ENCODE measurements at places on chromosomes 11 and 22. TPM values are rescaled to one million over a fixed set of nuclear protein-coding genes. Genes with fewer than 3 reads are reported as not detected.

- DNase-seq: no peak
These were observed 195.8 kb upstream of the BDNF start for GRCh38 chr11:27896096-27896495.

- no peak for DNase-seq
These were observed 61.0 kb downstream of the ISX start for GRCh38 chr22:35126993-35127392.

SLC39A13 gene
- polyA plus RNA-seq: 45.0 TPM

GRCh38 chr11:2708757-2709281 lies 9.0 kb upstream of the KCNQ1OT1 start:
- DNase-seq: no peak

- no peak for DNase-seq
These were observed 66.8 kb downstream of the CYB5R2 start for GRCh38 chr11:7606496-7606895.

GRCh38 chr11:57248780-57249383 lies 11.8 kb upstream of the APLNR start:
- DNase-seq: no peak

GRCh38 chr11:78564490-78565467 lies 9.9 kb downstream of the NARS2 start:
- DNase-seq: peak; percentile 61

- no peak for DNase-seq
These were observed 83.4 kb downstream of the ALX4 start for GRCh38 chr11:44226490-44226889.

PTGDR2 gene
- polyA plus RNA-seq: 0.24 TPM

DNA sequence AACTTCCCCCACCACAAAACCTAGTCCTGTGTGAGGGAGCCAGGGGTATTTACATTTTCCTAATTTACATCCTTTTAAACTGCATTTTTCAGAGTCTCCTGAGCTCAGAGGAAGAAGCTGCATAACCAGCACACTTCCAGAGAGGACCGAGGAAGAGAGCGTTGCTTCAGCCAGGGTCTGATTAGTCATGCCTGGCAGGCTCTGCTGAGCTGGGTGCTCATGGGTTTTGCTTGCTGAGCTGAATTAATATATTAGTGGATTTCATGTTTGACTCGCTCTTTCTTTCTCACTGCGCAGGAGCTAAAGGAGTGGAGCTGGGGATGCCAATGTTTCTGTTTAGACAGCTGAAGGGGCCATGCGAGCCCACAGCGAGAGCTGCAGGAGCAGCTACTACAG lies 539.3 kb upstream of the B3GAT1 start:
- no peak for DNase-seq

- no peak for DNase-seq
These were observed 26.2 kb downstream of the IGHMBP2 start for GRCh38 chr11:68929706-68930570.
